ENCODE measurements at places on chromosomes 4 and X.
A peak's percentile ranks its signal among the peaks of the same experiment; 100 is the strongest.

DNA sequence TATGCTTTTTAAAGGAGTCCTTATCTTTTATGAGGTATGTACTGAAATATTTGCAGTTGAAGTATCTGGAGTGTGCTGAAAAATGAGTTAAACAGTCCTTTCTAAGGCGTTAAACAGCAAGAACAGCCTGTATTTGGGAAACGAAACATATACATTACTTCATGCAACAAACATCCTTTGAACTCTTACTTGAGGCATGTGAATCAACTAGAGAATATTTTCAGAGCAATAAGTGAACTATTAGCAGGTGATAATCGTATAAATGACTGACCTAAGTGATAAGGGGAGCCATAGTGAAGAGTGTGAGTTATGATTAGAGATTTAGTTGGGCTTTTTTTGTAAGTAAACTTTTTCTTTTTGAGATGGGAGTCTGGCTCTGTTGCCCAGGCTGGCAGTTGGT lies 45.9 kb upstream of the RHOH start:
- DNase-seq: no peak

GRCh38 chrX:154051201-154051810 lies 31.6 kb upstream of the IRAK1 start:
- DNase-seq: peak; percentile 73

GRCh38 chr4:3009422-3009821 lies 46.1 kb downstream of the GRK4 start:
- DNase-seq: peak; percentile 45

- no peak for DNase-seq
Observed at GRCh38 chr4:25161593-25161950, 1.3 kb upstream of the SEPSECS start.

- no peak for DNase-seq
Observed at GRCh38 chr4:178784491-178784890, 1342.3 kb upstream of the AGA start.

DNA sequence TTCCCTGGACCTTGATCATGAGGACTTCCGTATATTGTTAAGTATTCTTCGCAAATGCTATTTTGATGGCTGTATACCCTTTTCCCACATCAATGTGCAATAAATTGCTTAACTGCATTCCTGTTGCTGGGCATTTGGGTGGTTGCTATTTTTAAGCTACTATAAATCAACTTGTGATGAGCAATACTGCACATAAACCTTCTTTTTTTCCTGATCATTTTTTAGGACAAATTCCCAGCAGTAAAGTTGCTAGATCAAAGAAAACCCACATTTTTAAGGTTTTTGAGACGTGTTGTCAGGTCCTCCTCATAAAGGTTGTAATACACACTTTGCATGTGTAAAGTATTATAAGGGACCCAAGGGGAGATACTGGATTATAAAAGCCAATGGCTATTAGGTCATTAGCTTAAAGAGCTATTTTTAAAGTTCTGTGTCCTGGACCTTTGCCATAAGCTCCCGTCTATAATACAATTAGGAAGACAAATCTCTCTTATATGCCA lies 35.6 kb downstream of the LIMCH1 start:
- no peak for DNase-seq

DNA sequence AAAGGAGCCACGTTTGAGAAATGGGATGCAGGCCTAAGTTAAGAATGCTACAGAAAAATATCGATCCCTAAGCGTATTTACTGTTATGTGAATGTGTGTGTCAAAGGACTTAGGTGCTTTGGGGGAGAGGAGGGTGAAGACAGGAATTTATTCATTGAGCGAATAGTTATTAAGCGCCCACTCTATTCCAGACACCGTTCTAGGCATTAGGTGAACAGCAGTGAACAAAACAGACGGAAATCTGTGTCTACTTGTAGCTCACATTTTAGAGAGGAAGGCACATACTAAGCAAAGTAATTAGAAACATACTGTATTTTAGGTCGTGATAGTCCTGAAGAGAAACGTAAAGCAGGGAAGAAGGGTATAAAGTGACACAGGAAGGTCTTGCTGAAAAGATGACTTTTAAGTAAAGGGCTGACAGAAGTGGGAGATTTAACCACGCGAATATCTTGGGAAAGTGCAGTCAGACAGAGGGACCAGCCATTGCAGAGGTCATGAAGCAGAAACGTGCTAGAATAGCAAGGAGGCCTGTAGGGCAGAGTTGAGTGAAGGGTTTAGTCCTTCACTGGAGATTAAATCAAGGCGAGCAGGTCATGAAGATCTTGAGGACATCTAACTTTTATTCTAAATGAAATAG lies 541 bp downstream of the AIMP1 start:
- peak; percentile 38 for DNase-seq

- no peak for DNase-seq
Observed at GRCh38 chr4:126748736-126749135, 884.0 kb upstream of the INTU start.
